NCI-H1694 (cell line): ENCODE measurements at places on chromosomes 6 and 20.

DNA sequence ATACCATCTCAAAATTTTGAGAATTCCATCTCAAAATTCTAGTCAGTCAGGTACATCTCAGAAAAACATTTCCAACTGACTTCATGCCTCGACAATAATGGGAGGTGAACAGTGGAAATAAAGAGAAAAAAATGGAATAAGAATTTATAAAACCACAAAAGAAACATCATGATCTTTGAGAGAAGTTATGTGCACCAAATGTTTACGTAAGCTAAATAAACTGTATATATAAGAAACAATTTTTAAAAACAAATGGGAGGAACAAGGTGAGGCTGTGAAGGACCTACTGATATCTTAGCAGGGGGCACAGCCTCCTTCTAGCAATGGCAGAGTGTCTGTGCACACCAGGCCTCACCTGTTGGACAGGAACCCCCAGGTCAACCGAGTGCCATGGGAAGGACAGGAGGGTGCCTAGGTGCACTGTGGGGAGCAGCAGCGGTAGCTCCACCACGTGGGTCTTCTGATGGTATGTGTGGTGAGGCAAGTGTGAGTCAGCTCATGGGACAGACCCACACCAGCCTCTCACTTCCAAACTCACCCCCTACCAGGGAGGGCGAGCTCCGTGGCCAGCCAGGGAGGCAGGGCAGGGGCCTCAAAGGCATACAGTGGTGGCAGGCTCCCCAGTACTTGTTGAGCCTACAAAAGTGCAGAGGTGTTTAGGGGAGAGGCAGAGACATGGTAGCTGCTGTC, 23.2 kb downstream of the DIDO1 start:
- DNase-seq = no peak

GRCh38 chr20:58927490-58928061, 53.5 kb upstream of the NELFCD start:
- no peak for DNase-seq

- DNase-seq = no peak
Measured at GRCh38 chr6:129981598-129981997, 36.8 kb upstream of the L3MBTL3 start.

DNA sequence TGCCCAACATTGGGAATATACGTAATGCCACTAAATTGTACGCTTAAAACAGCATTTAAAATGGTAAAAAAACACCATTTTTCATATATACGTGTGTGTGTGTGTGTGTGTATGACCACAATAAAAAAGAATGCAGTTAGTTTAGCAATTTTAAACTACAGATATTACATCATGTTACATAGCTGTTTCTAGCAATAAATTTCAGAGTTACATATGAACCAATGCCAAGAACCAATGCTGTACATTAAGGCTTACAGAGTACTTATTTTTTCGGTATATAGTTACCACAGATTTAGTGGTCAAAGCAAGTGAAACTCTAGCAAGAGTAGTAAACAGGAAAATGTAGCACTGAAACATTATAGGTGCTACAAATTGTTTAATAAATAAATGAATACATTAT, 119.3 kb downstream of the PDE10A start:
- no peak for DNase-seq

- no peak for DNase-seq
Measured at GRCh38 chr6:131451321-131452144, 121.5 kb upstream of the ARG1 start.

DNA sequence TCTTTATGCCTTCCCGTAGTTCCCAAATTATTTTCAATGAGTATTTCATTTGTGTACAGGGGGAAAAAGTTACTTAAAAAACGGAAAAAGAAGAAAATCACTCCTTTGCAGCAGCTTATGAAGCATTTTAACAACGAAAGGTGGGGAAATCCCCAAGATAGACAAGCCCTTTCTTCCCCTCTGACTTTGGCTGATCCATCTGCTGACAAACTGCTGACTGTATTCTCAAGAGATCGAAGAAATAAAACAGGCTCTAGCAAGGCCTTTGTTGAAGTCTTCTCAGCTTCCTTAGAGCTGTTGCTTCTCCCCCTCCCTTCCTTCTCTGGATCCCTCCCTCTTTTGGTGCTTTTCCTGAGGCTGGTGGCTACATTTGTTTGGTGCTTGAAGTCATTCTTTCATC, 325.2 kb downstream of the NRN1 start:
- no peak for DNase-seq

DNA sequence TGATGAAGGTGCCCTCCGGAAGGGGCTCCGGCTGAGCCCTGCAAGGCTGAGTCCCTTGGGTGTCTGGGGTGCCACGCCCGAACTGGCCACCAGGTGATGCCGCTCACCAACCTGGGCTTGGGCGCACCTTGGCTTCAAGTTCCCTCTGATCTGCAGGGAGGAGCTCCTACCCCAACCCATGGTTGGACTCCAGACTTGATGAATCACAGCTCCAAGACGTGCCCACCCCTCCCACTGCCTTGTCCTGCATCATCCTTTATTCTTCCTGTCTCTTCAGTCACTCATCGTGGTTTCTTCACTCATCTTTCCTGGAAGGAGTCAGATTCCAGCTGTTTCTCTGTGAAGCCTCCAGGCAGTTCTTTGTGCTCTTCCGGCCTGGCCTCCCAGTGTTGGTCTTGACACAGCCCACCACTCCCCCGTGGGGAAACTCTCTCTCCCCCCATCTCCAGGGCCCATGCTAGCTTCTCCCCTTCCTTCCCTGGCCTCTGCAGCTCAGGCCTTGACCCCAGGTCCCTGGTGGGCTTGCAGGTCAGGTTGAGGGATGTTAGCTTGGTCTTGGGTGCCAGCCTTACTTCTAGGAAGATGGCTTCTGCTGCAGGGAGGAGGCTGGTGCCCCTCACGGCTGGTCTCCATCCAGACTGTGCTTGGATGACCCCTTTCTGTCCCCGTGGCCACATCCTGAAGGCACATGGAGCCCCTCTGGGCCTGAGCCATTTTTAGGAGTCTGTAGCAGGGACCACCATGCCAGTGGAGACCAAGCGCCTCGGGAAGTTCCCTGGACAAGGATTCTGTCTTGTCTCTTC, 2.6 kb upstream of the ZBP1 start:
- DNase-seq = peak; percentile 19

GRCh38 chr6:113908801-113909200, 51.7 kb downstream of the MARCKS start:
- DNase-seq = no peak

- DNase-seq = no peak
Measured at GRCh38 chr6:74482180-74482579, 723.7 kb downstream of the COL12A1 start.

GRCh38 chr6:165231581-165232561, 77.5 kb downstream of the C6orf118 start:
- DNase-seq = peak; percentile 10

DNA sequence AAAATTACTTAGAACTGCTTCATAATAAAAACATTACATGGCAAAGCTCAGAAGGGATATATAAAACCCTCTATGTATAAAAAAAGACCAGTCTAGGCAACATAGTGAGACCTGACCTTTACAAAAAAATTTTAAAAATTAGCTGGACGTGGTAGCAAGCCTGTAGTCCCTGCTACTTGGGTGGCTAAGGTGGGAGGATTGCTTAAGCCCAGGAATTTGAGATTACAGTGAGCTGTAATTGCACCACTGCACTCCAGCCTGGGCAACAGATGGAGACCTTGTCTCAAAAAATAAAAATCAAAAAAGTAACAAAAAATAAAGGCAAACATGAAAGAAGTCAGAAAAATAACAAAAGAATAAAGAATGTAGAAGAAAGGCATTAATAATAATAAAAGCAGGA, 21.5 kb upstream of the TPD52L1 start:
- no peak for DNase-seq

DNA sequence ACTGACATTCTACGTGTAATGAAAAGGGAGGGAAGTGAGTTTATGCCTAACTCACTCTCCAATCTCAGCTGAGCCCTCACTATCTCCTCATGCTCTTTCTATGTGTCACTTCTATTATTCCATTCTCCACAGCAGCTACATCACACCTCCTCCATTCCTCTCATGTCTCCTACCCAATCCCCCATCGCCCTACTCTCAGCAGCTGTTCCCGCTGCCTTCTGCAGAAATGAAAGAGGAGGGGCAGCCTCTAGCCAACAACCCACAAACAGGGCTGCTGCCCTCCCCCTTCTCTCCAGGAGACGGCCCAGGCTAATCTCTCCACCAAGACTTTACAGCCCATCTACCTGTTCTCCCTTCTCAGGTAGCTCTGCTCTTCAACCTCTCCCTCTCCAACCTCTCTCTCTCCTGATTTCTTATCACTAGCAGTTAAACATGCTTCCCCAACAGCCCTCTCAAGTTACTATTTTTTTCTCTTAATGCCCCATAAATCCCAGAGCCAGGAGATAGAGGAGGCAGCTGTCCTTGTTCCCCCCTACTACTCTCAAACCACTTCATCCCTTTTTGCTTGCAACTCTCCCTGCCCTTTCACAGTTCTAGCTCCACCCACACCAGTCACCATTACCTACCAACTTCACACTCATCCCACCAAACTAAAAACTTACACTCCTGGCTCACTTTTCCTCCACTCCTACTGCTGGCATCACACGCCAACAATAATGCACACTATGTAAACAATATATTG, 136.5 kb downstream of the BTBD9 start:
- DNase-seq = no peak

GRCh38 chr6:165245287-165245686, 64.1 kb downstream of the C6orf118 start:
- no peak for DNase-seq

GRCh38 chr6:7542065-7542873, 798 bp downstream of the DSP start:
- no peak for DNase-seq

DNA sequence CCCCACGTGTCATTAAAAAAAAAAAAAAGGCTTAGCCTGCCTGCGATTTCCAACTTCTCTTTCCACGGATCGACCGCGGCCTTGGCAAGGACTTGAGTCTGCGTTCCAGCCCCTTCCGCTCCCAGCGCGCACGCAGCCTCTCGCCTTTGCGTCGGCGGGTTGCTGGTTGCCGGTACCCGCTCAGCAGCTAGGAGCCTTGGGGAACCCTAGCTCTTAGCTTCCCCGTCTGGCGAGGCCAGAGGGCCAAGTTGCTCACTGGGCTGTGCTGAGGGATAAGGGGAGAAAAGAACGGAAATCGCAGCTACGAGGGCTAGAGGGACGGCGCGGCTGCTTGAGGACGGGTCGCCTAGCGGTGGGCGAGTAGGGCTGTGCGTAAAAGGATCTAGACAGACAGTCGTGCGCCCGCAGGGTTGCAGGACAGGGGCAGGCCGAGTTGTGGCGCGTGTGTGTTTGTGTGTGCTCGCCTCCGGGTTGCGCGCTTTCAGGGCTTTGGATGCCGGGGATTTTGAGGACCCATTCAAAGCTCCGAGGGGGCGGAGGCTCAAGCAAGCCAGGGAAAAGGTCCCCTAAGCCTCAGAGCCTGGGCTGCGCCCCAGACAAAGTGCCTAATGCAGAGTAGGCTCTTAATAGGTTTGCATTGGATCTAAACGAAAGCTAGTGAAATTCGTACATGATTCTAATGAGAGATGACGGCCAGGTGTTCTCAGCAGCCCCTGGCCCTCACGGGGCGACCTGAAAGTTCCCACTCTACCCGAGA, 40.5 kb upstream of the OSTM1 start:
- DNase-seq = no peak

- DNase-seq = no peak
Measured at GRCh38 chr20:3070725-3071124, 695 bp upstream of the OXT start.

DNA sequence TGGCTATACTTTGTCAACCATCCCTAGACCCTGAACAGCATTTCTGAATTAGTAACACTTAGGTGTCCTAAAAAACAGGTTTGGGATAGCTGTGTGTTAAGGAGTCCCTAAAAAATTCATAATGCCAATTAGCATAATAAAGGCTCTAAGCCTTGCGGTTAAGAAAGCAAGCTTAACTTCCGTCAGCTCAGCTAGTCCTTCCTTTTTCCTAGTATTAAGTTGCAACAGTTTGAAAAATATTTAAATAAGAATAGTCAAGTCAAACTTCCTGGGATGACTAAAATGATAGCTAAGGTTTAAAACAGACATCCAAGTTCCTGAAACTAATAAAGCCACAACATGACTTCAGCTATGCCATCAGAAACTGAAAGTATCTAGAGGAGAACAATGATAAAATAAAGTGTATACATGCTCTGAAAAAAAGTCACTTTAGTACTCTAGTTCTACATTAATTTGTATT, 3.5 kb downstream of the AKIRIN2 start:
- no peak for DNase-seq

DNA sequence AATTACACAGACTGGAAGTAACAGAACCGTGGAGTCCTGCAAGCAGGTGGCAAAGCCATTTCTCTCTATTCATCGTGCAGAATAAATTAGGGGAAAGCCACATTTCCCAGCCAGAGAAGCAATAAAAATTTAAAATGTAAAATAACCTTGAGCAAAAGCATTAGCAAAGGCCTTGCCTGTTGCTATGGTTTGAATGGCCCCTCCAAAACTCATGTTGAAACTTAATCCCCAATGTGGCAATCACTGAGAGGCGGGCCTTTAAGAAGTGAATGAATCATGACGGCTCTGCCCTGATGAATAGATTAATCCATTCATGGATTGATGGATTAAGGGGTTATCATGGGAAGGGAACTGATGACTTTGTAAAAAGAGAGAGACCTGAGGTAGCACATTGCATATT, 679.0 kb downstream of the PTPRT start:
- DNase-seq = no peak

DNA sequence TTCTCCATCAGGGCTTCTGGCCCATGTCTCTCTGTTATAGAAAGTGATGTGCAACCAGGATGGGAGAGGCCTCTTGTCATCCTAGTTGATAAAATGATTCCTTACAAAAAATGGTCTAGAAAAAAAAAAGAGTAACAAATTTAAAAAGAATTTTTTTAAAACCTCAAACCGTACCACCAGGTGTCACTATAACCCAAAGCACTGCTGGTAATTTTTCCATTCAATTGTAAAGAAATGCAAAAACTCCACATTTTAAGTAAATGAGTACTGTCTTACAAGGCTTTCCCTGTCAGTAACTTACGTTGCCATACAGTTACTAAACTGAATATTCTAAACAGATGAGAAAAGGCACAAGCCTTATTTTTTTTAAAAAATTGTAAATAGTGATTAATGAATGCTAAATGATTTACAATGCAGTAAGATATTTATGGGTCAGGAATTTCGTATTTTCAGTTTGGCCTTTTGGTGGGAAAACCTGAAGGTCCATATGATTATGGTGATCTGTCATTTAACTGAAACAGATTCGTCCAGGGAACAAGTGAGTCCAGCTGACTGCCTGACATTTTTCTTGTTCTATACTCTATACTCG, 95.4 kb downstream of the OGFRL1 start:
- peak; percentile 54 for DNase-seq

GRCh38 chr6:137146206-137146605, 27.2 kb downstream of the IL22RA2 start:
- DNase-seq = no peak

GRCh38 chr6:37202788-37203491, 33.0 kb downstream of the PIM1 start:
- DNase-seq = peak; percentile 36

GRCh38 chr6:35943390-35943789, 22.5 kb upstream of the SRPK1 start:
- DNase-seq = no peak

- DNase-seq = no peak
Measured at GRCh38 chr6:56758120-56758519, 115.4 kb upstream of the DST start.

GRCh38 chr6:47698342-47698787, at the start of gene ADGRF4:
ADGRF4 (plus strand) TSS chr6:47698580; CDS start chr6:47707246, 8,666 bp downstream.
- no peak for DNase-seq
